Upper lobe of right lung (tissue), 1 donor: ENCODE measurements at places on chromosomes 13 and 19. TPM values are rescaled to one million over a fixed set of nuclear protein-coding genes. Genes with fewer than 3 reads are reported as not detected.

DNA sequence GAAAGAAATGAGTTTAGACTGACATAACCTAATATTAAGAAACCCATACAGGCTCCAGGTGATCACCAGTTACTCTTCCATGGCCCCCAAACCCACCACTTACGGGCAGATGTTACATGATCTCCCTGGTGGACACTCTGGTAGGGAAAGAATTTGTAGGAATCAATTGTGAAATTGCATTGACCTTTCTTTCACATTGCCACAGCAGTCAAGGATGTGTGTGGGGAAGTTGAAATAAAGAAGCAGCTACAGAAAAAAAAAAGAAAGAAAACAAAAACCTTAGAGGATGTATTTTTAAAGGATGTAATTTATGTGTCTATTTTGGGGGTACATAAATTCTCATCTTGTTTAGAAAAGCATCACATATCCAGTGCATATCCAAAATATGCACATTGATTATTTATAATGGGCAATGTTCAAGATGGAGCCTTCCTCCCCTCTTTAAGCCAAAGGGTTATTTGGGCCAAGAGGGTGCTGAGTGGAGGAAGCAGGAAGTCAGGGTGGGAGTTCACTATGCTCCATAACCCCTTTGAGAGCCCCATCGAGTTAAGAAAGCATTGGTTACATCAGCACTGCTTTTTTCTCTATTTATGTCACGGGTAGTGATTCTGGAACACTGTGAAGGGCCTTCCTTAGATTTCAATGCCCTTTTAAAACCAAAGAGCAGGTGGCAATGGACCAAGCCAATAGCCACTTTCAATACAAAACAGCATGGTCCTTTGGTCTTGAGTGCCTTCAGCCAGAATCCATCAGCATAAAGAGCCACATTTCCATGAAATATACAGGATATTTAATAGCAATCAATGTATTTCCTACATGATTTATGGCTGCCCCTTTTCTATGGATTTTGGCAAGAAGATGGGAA, 169.6 kb downstream of the LACC1 start:
- DNase-seq: no peak

DNA sequence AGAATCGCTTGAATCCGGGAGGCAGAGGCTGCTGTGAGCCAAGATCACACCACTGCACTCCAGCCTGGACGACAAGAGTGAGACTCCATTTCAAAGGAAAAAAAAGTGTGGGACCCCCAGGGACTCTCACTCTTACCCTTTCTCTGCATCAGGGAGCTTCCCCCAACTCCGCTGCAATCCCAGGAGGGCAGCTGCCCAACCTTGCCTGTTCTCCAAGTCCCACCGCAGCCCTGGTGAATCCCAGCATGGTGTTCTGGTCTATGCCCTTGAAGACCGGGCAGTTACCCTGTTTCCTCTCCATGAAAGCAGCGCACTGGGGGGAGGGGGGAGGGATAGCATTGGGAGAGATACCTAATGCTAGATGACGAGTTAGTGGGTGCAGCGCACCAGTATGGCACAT, 35.7 kb upstream of the DPRX start:
- DNase-seq: no peak

Gene VN1R4
- total RNA-seq: not detected

GRCh38 chr19:7640803-7641202, 3.9 kb downstream of the STXBP2 start:
- DNase-seq: no peak

Gene KASH5
- 2.2 TPM for total RNA-seq

- DNase-seq: no peak
These were observed 31.2 kb downstream of the DLEU7 start for GRCh38 chr13:50812242-50812641.

- peak; percentile 11 for DNase-seq
These were observed 94.2 kb downstream of the ZDHHC20 start for GRCh38 chr13:21364916-21365315.

DNA sequence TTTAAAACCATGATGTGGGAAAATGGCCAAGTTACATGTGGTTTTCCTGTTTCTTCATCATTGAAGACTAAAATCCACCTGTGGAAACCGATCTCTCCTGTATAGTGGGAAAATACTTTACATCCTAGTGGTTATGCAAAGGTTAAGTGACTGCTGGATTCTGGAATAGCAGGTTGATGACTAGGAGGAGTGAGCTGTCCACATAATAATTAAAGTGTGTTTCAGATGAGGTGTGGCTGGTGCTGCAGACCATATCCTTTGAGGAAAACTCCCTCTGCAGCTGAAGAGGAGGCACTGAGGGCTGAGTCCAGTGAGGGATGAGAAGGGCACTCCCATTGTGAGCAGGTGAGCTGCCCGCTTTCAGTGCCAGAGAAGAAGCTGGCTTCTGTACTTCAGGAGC, 43.2 kb downstream of the DCLK1 start:
- no peak for DNase-seq

- no peak for DNase-seq
These were observed 9.3 kb downstream of the ALOX5AP start for GRCh38 chr13:30744681-30745077.

DNA sequence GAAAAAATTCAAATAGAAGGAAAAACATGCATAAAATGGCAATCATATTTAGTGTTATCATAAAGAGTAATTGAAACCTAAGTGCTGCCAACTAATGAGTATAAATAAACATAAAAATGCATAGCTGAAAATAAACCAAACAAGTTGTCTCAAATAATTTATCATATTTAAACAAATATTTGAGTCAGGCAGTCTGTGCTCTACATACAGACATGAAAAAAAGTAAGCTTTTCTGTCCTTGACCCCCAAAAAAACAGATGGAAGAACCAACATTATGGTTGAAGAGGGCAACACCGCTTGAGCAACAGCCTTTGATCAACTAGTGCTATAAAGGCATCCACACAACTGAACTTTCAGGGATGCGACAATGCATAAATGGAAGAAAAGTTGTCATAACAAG, 735.1 kb upstream of the MIR17HG start:
- no peak for DNase-seq

DNA sequence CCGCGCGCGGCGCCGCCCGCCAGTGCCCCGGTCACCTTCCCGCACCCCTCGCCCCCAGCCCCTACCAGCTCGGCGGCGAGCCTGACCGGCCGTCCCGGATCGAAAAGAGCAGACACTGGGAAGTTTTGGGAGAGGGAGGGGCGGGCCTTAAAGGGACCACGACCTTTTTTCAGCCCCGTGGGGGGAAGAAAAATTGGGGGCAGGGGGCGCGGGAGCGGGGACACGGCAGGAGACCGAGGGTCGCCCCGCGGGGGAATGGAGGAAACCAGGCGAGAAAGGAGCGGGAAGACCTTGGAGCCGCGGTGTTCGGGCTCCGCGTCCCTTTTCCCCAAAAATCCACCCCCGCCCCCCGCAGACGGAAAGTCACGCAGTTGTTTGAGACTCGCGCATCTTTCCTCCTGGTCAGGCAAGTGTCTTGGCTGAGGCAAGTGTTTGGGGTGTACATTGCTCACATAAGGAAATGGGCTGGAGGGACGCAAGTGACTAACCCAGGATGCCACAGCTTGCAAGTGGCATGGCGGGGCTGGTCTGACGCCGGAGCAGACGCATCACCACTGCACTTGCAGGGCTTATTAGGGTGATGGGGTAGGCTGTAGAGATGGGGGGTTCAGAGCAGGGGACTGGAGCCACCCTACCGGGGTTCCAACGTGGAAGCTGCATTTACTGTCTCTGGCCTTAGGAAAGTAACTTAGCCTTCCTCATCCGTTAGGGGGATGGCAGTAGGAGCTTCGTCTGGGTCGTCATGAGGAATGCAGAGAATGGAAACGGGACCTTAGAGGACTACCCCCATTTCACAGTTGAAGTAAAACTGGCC, 2.7 kb upstream of the HNRNPL start:
- DNase-seq: peak; percentile 86

DNA sequence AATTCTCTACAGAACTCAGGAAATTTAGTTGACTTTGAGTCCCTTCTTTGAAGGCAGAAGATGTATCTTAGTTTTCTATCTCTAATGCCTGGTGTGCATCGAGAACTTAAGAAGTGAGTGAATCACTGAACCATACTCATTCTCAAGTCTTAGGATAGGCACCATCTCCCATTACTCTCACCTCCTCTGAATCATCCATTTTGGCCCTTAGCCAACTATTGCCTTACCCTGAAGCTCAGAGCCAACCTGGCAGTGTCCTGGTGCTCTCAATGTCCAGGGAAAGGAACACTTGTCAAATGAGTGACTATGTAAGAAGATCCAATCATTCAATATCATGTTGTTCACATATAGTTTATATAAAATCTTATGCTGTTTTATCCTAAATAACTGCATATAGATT, 146.6 kb downstream of the RGCC start:
- no peak for DNase-seq

Gene SHISA7
- not detected for total RNA-seq

DNA sequence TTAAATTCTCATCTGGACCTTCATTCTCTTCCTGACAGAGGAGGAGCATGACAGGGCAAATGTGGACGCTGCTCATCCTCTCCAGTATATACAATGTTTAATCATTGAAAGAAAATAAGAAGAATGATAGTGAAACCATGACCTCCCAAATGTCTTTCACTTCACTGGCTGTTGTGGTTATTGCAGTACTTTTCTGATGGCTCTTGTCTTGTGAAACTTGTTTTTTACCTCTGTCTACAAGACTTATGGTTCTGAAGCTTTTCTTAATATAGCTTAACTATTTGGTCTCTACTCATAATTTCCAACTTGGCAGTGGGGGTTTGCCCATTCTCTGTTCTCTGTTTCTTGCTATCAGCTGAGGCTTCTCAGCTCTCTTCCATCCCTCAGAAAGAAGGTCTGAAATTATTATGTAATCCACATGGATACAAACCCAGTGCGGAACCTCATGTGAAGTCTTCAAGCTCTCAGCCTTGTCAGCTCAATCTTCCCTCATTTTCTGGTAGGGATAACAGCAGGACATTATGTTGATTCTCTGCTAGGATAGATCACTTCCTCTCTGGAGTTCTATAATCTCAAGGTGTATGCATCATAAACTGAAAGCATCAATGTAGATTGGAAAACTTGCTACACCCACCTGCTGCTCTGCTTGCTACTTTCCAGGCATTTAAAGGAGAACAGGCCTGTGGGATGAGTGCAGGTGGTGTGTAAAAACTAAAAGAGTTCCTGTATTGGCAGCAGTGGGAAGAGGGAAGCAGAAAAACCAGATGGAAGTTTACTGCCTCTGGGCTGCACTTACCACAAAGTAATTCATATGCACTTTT, 250.3 kb upstream of the HTR2A start:
- no peak for DNase-seq

DNA sequence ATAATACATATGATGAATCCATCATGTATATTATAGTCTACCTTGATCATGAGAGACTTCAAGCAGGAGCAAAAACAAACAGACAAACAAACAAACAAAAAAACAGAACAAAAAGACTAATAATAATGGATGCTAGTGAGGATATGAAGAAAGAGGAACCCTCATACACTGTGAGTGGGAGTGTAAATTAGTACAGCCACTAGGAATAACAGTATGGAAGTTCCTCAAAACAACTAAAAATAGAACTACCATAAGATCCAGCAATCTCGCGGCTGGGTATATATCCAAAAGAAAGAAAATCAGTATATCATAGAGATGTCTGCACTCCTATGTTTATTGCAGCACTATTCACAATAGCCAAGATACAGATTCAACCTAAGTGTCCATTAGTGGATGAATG, 7.0 kb upstream of the DLEU7 start:
- DNase-seq: no peak

- DNase-seq: no peak
These were observed 15.4 kb downstream of the CEBPA start for GRCh38 chr19:33286899-33287298.

DNA sequence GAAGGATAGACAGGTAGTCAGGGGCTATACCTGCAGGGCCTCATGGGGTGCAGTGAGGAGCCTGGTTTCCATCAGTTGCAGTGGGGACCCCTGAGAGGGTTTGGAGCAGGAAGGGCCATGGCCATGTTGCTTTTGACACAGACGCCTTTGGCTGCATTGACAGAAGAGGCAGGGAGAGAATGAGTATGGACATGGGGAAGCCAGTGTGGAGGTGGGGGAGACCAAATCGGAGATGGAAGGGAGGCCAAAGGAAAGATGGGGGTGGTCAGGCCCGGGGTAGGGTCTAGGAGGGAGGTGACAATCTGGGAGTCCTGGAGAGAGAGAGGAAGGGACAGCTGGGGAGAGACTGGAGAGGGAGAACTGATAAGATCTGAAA, 1.3 kb downstream of the HSD11B1L start:
- no peak for DNase-seq

- DNase-seq: peak; percentile 91
These were observed 18.0 kb upstream of the PNMA8B start for GRCh38 chr19:46513461-46514236.

DNA sequence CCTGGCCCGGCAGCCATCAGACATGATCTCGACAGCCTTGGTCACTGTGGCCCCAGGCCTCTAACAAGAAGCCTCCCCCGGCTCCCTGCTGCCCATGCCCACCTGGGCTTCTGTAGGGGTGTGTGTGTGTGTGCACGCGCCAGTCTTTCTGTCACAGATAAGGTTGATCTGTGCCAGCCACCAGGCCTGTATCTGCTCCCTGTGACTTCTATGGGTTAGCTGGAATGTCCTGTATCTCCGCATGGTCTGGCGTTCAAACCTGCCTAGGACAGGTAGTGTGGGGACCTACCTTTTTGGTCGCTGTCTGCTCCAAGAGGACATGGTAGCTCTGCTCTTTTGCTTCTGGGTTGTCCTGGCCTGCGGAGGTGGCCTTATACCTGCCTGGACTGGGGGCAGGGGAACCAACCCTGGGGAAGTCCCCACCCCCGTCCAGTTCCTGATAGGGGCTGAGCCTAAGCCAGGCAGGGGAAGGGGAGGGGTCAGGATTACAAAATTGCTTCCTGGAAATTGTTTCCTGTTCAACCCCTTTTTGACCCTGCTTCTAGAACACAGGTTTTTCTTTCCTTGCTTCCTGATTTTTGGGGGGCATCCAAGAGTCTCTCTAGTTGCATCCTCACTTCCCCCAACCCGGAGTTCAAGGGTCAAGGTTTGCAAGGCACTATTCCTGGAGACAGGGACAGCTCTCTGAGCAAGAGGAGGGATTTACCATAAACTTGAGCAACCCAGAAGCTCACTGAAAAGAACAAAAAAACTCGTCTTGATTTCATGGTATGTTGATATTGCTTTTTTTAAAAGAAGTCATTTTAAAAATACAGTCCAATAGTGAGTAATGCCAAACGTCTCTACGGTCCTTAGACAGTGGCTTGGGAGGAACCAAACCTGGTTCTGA, at the start of gene LRG1:
TSS of gene LRG1 (minus strand) at position 344 of the 889 bp plus-strand sequence. CDS start at position 321, 23 bp downstream.
- peak; percentile 90 for DNase-seq

Gene RFX1
- 17.8 TPM for total RNA-seq

DNA sequence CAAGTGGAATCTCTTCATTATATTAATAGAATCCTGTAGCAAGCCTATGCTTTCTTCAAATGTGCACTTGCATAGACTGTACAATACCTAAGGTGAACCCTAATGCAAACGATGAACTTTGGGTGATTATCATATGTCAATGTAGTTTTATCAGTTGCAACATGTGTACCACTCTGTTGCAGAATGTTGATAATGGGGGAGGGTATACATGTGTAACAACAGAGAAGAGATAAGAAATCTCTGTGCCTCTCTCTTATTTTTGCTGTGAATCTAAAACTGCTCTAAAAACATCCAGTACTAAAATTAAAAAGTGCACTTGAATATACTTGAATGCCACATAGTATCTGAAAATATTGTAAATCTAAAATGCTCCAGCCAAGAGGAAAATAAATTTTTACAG, 820.8 kb upstream of the MIR17HG start:
- DNase-seq: no peak

- DNase-seq: no peak
These were observed 66.6 kb downstream of the COL4A1 start for GRCh38 chr13:110240352-110240751.
